ENCODE measurements at places on chromosomes 6 and 20.

GRCh38 chr6:160277546-160277945 lies 18.9 kb upstream of the SLC22A2 start:
- no peak for DNase-seq

DNA sequence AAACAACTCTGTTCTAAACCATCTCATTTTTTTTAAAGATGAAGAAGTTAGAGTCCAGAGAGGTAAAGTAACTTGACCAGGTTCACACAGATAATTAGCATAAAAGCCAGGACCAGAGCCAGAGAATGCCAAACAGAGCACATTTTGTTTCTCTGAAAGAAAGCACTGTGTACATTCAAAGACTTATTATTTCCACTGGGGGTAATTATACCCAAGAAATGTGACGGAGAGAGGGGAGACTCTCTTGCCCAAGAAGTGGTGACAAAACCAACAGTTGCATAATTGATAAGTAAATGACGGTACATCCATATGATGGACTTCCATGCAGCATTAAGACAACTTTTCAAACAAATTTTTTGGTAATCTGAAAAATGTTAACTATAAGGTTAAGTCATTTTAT lies 111.6 kb downstream of the RTN4IP1 start:
- no peak for DNase-seq

DNA sequence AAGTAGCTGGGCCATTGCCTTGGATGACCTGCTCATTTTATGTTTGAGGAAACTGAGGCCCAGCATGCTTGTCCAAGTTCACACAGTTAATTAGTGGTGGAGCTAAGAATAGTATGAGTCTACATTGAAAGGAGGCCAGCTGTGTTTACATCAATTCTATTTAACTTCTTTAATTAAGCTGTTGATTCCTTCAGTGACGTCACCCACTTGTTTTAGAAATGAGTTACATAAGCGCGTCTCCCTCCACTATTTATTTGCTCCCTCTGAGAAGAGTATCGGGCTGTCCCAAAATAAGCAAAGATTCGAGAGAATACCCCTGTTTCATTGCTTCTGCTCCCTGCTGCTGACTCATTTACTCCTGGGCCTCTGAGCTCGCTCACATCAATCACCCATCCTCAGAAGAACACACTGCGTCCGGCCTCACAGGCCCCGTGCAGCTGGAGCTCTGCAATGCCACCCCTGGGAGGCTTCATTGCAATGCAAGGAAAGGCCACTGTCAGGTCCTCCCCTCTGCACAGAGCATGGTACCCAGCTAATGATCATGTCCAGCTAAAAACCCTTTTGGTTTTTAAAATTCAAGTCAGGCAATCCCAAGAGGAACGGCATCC lies 74.8 kb upstream of the BMP2 start:
- DNase-seq, result no peak

GRCh38 chr6:150231525-150231850 lies 88.6 kb downstream of the PPP1R14C start:
- DNase-seq, result no peak

GRCh38 chr20:39081255-39081654 lies 119.1 kb downstream of the DHX35 start:
- DNase-seq, result peak; percentile 54

- no peak for DNase-seq
Observed at GRCh38 chr6:113496166-113496565, 361.0 kb upstream of the MARCKS start.

GRCh38 chr20:59817406-59817805 lies 116.0 kb downstream of the SYCP2 start:
- DNase-seq, result no peak

- no peak for DNase-seq
Observed at GRCh38 chr20:58087562-58087858, 140.9 kb downstream of the ANKRD60 start.

GRCh38 chr6:148422085-148422484 lies 79.4 kb downstream of the SASH1 start:
- DNase-seq, result no peak

- no peak for DNase-seq
Observed at GRCh38 chr6:53124131-53124800, 24.4 kb downstream of the GCM1 start.

DNA sequence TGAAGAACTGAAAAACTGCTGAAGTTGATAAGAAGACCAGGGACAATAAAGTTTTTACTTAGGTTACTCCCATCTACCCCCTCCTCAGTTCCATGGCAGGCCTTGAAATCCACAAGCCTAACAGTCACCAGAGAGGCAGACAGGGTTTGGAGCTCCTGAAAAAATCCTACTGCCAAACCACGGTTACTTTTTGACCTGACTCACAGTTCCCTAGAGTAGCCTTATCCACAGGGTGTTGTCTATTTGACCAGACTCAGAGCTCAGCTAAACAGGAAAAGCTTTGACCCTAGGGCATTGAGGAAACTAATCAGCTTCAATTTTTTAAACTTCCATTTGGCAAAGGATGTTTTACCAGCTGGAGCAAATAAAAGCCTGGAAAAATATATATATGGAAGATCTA lies 257.7 kb upstream of the NT5E start:
- no peak for DNase-seq

- no peak for DNase-seq
Observed at GRCh38 chr20:38308047-38308438, 4.1 kb downstream of the BPI start.

- no peak for DNase-seq
Observed at GRCh38 chr6:113125626-113126025, 731.5 kb upstream of the MARCKS start.

GRCh38 chr6:150029749-150030148 lies 4.4 kb upstream of the RAET1L start:
- DNase-seq, result no peak

DNA sequence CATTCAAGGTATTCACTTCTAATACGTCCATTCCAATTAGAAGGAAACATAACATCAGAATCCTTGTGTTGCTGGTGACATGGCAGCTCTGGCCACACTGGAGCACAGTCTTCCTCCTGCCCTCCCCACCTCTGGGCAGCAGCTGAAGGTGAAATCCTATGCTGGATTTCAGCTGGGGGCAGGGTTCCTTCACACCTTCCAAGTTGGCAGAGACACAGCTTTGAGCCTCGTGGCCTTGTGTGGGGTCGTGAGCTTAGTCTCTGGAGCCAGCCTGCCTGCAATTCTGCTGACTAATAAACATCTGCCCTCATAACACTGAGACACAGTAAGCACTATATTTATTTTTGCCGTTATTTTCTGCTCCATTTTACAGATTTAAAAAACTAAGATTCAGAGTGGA lies 218.9 kb upstream of the RIN2 start:
- DNase-seq, result no peak

Data from NCI-H2029 treated with DMSO at 0.1 percent for 48 hours (cell line).